ENCODE measurements at places on chromosomes 2 and 18. TPM values are rescaled to one million over a fixed set of nuclear protein-coding genes. Genes with fewer than 3 reads are reported as not detected.

The SLC9A4 gene
- total RNA-seq: 1.4 TPM

The NMUR1 gene
- not detected for total RNA-seq

The HOXD8 gene
- not detected for total RNA-seq

The FNDC4 gene
- total RNA-seq: 2.5 TPM

The SPATA3 gene
- total RNA-seq: not detected

The FOXD4L1 gene
- total RNA-seq: 0.73 TPM

The DLX1 gene
- total RNA-seq: 1.2 TPM

The PPP1R1C gene
- total RNA-seq: 2.8 TPM

The ITPRIPL1 gene
- total RNA-seq: 1.9 TPM

The ATG9A gene
- 59.6 TPM for total RNA-seq

The TUBA3D gene
- total RNA-seq: not detected

The COL5A2 gene
- total RNA-seq: 244 TPM

The GLI2 gene
- 0.70 TPM for total RNA-seq

The TFCP2L1 gene
- total RNA-seq: 17.8 TPM

The ALK gene
- not detected for total RNA-seq

The MPV17 gene
- total RNA-seq: 43.4 TPM

The SIX3 gene
- total RNA-seq: not detected

The CENPA gene
- 39.9 TPM for total RNA-seq
